Fibroblast of skin of scalp (primary cell): ENCODE measurements at places on chromosomes 16 and 17.
A peak's percentile ranks its signal among the peaks of the same experiment; 100 is the strongest.

DNA sequence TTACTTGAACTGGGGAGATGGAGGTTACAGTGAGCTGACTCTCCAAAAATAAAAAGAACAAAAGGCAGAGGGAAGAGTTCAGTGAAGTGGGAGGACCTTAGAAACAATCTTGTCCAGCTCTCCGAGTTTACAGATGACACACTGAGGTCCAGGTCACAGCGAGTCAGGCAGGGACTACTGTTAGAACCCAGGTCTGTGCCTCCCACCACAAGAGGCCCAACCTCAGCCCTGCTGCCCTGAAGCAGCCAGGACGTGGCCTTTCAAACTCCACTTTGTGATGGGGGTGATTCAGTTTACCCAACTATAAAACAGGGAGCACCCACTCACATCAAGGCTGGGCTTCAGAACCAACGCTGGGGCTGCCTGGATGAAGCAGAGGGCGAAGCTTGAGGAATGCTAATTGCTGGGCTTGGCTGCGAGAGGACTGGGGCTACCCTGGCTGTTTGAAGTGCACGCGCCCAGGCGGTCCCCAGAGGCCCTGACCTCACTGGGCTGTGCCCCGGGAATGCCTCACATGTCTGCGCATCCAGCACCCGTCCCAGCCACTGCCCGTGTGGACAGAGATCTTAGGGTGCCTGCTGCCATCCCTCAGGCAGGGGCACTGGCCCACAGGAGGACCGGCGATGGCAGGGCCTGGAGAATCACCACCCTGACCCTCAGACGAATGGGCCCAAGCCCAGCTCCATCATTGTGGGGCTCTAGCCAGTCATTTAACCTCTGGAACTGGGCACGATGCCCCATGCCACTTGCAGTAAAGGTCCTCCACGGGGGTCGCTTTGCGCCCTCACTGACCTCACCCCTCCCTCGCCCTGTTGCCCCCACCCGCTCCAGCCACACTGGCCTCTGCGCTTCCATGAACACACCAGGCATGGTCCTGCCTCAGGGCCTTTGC is 11.4 kb downstream of the SLC5A10 start:
- DNase-seq = peak; percentile 17

DNA sequence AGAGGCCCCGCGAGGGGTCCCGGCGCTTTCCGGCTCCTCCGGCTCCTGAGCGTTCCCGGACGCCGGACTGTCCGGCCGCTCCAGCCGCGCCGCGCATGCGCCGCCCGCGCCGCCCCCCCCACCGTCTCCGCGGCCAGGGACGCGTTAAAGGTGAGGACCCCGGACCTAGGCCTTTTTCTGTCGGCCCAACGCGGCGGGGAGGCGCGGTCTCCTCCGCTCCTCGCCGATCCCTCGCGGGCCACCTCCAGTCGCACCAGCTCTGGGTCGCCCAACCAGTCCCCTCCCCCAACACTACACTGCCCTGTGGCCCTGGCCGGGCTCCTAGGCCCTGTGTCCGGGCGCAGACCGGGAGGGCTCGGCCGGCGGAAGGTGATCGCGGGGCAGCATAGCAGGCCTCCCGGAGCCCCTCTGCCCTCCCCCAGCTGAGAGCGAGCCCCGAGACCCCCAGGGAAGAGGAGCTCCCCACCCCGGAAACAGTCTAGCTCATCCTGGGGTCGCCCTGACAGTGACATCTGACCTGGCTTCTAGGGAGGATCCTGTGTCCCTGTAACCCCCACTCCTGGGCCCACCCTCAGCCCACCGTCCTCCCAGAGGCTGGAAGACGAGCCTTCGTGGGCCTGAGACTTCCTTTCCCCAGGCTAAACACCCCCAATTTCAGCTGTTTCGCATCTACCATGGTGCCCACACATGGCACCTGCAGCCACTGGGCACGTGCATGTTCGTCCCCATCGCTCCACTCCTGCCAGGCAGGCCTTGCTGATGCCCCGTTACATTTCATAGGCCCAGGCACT is 14.7 kb upstream of the BCAR1 start:
- peak; percentile 78 for DNase-seq

GRCh38 chr17:39183045-39183444 is 14.4 kb downstream of the CACNB1 start:
- DNase-seq = no peak

DNA sequence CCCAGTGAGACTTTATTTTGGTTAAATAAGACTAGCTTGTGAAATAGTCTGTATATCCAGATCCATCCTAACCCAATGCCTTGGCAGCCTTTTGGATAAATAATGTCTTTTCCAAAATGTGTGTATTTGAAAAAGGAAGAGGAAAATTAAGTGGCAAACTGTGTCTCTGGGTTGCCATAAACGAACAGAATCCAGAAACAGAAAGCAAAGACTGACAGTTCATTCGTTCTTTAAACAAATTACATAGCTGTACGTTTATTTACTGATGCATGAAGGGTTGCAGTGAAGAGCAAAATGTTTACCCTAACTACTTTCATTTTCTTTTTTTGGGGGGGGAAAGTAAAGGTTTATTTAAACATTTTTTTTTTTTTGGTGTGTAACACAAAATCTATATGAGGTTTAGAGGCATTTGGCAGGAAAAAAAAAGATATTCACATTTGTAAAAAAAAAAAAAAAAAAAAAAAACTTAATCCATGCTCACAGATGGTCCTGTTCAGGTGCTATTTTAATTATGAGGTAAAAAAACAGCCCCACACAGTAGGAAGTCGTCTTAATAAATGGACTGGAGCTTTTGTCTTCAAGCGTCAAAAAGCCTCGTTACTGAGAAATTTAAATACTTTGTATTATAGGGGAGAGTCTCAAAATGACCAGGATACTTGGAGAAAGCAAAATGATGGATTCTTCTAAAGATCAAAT is 245.9 kb downstream of the FTO start:
- DNase-seq = no peak

DNA sequence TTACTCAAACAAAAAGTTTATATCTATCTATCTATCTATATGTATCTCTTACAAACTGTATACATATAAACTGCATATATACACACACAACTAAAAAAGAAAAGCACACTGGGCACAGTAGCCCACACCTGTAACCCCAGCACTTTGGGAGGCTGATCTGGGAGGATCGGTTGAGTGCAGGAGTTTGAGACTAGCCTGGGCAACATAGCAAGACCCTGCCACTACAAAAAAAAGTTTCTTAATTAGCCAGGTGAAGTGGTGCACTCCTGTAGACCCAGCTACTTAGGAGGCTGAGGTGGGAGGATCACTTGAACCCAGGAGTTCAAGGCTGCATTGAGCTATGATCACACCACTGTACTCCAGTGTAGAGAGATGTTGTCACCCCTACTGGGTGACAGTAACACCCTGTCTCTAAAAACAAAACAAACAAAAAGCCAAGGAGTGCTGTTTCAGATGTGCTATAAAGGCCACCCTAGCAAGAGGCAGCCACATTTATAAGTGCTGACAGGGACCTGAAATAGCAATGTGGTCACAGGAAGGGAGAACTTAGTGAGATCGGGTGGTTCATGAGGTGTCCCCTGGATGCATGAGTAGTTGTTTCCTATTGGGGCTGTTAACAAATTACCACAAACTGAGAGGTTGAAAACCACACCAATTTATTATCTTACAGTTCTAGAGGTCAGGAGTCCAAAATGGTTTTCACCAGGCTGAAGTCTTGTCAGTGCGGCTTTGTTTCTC is 4.8 kb downstream of the CD2BP2 start:
- DNase-seq = no peak

- DNase-seq = peak; percentile 12
Observed at GRCh38 chr16:14562691-14563491, 67.2 kb downstream of the PARN start.
